B cell (primary cell): ENCODE measurements at places on chromosomes 1 and 21. TPM values are rescaled to one million over a fixed set of nuclear protein-coding genes. Genes with fewer than 3 reads are reported as not detected.

- DNase-seq: no peak
These were observed 28.2 kb downstream of the TLR5 start for GRCh38 chr1:223114871-223115270.

- DNase-seq: no peak
These were observed 76.8 kb upstream of the COA6 start for GRCh38 chr1:234296496-234296895.

Gene RNU11
- total RNA-seq: not detected in 2 replicates

DNA sequence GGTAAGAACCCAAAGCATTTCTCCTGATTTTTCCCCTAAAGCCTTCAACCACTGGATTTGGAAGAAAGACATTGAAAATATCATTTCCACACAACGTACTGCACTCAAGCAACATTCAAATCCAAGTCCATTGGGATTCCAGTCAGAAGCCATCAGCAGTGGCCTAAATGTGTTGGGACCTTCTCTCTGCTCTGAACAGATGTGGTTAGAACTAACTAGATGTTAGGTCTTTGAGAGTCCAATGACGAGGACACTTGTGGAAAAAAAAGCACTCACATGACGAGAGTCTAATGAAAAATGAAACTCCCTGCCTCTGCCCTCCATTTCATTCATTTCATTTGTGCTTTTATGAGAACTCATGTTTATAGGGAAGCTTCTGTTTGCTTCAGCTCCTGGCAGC, 382.3 kb downstream of the SIPA1L2 start:
- DNase-seq: no peak

Gene FAM177B
- total RNA-seq: 19.6 and 19.9 TPM in 2 replicates

DNA sequence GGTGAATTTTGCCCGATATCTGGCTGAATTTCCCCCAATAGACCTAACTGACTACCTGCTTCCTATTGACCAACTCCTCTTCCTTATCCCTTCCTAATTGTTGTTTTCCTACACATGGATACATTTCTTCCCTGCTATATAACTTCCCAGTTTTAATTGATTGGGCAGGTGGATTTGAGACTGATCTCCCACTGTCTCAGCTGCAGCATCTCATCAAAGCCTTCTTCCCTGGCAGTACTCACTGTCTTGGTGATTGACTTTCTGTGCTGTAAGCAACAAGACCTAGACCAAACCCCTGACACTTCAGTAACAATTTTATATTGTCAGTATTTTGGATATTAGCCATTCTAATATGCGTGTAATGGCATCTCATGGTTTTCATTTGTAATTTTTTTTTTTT, 11.3 kb upstream of the PLA2G2A start:
- DNase-seq: no peak

Gene PSMA5
- 58.3 and 62.9 TPM in 2 replicates for total RNA-seq

GRCh38 chr1:52970149-52970548, 43.1 kb downstream of the SCP2 start:
- peak; percentile 6 for DNase-seq

DNA sequence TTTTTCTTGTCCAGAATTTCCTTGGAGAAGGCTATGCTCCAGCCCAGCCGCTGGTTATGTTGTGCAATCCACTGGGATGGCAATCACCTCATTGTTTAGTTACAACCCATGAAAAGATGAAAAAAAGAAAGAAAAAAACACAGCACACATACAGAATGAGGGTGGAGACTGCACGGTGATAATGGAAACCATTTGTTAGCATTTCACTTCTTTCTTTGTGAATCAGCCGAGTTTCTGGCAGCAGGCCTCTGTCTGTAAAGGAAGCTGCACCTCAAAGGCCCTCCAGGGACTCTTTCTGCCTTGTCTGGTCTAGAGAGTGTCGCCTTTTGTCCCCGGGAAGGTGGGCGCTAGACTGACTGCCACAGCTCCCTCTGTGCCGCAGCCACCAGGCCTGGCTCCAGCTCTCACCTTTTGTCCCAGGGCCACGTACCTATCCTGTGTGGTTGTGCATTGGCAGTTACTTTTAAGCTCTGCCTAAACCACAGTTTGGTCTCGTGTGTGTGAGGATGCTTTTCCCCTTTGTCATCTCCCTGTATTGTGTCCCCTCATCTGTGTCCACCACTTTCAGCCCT, 35.6 kb downstream of the NGF start:
- DNase-seq: no peak

- DNase-seq: no peak
These were observed 49.1 kb downstream of the DSCAM start for GRCh38 chr21:40797891-40798290.

GRCh38 chr1:44015206-44015605, 16.1 kb downstream of the SLC6A9 start:
- no peak for DNase-seq

Gene PALMD
- total RNA-seq: not detected in 2 replicates

DNA sequence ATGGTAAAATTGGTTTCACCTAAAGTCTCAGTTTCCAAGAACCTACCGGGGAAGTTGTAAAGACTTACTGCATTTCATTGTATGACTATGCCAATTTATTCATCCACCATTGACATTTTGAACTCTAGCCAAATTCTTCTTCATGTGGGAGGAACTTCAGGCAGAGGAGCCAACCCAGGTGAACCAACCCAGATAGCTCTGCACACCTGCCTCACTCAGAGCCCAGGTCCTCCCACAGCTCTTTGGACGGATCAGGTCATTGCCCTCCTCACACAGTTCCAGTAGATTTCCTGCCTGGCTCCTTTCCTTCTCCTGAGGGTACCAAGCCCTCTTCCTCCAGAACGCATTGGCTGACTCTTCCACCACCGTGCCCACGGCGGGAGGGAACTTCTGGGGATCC, 121.7 kb downstream of the DTL start:
- no peak for DNase-seq

- no peak for DNase-seq
These were observed 146.6 kb downstream of the SPATA46 start for GRCh38 chr1:162230096-162230495.

- DNase-seq: no peak
These were observed 64.2 kb downstream of the CYYR1 start for GRCh38 chr21:26508903-26509302.

Gene MATN1
- total RNA-seq: 1.7 and 3.2 TPM in 2 replicates

Gene S100A1
- total RNA-seq: not detected in 2 replicates

GRCh38 chr1:34164771-34165391, at the start of gene CSMD2:
TSS of gene CSMD2 (minus strand) at chr1:34165230. CDS start at chr1:34165097, 133 bp downstream.
- no peak for DNase-seq

- peak; percentile 39 for DNase-seq
These were observed 14.8 kb downstream of the IL6R start for GRCh38 chr1:154419620-154420571.

GRCh38 chr1:238690415-238690814, 696.0 kb upstream of the CHRM3 start:
- no peak for DNase-seq

GRCh38 chr1:8970870-8971337, 25.2 kb downstream of the CA6 start:
- DNase-seq: peak; percentile 42

Gene ERG
- 0.17 TPM in 1 of 2 replicates, not detected in the other for total RNA-seq

GRCh38 chr1:173297798-173298391, 90.8 kb upstream of the TNFSF4 start:
- DNase-seq: peak; percentile 5

- peak; percentile 44 for DNase-seq
These were observed 23.9 kb upstream of the FAAH start for GRCh38 chr1:46370214-46370633.

DNA sequence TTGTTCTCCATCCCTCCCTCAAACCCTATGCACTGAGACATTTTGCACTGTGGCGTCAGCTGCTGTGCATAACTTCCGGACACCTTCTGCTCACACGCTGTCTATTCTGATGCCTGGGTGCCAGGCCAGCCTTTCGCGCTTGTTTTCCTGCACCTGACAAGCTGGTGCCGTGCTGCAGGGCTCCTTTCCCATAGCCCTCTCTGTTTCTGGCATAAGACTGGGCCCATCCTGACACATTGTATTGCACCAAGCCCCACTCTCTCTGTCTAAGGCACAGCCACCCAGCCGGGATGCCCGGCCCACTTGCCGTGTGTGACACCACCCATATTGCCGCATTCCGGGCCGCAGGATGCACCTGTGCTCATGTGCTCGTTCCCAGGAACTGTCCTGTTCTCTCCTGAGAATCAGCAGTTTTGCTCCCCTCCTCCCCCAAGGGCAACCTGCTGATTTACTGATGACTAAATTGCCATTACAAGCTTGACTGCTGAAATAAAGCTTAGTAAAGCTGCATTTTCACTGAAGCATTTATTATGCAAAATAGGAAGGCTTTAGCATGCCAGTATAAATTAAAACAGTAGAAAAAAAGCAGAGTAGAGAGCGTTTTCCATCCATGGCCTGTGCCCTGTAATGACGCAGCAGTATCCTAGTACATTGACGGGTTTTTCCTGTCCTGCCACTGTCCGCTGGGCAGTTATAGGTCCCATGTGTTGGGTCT, 88.0 kb downstream of the CD247 start:
- peak; percentile 57 for DNase-seq

- no peak for DNase-seq
These were observed 100.7 kb upstream of the KCTD3 start for GRCh38 chr1:215466361-215466760.

GRCh38 chr1:3796215-3797061, at the start of gene LRRC47:
TSS of gene LRRC47 (minus strand) at chr1:3796498. CDS start at chr1:3796476, 22 bp downstream.
- peak; percentile 92 for DNase-seq

Gene LIPI
- total RNA-seq: not detected in 2 replicates

DNA sequence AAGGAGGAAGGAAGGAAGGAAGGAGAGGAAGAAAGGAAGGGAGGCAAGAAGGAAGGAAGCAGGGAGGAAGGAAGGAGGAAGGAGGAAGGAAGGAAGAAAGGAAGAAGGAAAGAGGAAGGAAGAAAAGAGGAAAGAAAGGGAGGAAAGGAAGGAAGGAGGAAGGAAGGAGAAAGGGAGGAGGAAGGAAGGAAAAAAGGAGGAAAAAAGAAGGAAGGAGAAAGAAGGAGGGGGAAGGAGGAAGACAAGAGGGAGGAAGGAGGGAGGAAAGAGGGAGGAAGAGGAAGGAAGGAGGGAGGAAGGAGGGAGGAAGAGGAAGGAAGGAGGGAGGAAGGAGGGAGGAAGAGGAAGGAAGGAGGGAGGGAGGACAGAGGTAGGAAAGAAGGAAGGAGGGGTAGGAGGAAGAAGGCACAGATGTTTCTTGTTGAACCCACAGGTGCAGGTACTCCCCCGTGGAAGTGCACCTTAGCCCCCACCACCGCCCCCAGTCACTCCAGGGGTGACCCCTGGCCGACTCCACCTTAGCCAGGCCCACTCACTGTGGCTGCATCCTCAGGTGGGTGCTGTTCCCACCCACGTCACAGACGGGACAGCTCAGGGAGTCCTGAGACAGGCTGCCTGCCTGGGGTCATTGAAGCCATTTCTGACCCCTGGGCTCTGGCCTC, 57.9 kb upstream of the TTC34 start:
- no peak for DNase-seq

- no peak for DNase-seq
These were observed 179.4 kb upstream of the SGIP1 start for GRCh38 chr1:66354311-66355201.

Gene PPM1J
- total RNA-seq: 1.7 and 2.1 TPM in 2 replicates

GRCh38 chr1:30727824-30728223, 4.4 kb upstream of the MATN1 start:
- no peak for DNase-seq

GRCh38 chr1:205933671-205934618, 9.3 kb downstream of the SLC26A9 start:
- no peak for DNase-seq

GRCh38 chr1:186925881-186926669, 97.3 kb downstream of the PLA2G4A start:
- no peak for DNase-seq

Gene EPHA8
- total RNA-seq: not detected in 2 replicates

- no peak for DNase-seq
These were observed 57.5 kb downstream of the ATP2B4 start for GRCh38 chr1:203684094-203684493.

DNA sequence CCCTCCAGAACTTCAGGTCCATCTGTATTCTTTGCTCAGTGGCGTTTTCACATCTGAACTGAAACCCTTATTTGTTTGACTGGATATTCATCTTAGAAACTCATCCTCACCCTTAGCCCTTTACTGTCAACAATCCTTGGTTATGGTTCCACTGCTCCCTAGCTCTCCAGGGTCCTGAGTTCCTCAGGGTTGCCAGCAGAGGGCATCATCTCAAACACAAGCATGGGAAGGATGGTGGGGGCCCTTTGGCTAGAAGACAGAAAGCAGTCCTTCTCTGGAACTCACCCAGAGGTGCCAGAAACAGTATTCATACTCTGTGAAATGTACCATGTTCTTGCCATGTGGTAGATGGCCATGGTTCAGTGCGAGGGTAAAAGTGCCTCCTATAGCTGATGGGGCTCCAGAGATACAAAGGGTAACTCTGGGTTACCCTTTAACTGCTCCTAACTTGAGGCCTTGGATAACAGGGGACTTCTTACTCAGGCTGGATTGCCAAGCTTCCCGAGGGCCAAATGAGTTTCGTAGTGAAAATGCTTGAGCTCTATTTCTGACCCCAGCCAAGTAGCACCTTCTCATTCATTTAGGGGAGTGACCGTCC, 11.3 kb downstream of the NCSTN start:
- peak; percentile 36 for DNase-seq

Gene WNT2B
- 5.2 and 5.9 TPM in 2 replicates for total RNA-seq

GRCh38 chr1:157490467-157491165, 61.7 kb downstream of the FCRL5 start:
- DNase-seq: peak; percentile 73

GRCh38 chr1:57799490-57800115, 375.7 kb upstream of the DAB1 start:
- DNase-seq: no peak

Gene PROX1
- 3.7 and 3.8 TPM in 2 replicates for total RNA-seq

- DNase-seq: no peak
These were observed 173.6 kb downstream of the PTGER3 start for GRCh38 chr1:70874063-70874462.

DNA sequence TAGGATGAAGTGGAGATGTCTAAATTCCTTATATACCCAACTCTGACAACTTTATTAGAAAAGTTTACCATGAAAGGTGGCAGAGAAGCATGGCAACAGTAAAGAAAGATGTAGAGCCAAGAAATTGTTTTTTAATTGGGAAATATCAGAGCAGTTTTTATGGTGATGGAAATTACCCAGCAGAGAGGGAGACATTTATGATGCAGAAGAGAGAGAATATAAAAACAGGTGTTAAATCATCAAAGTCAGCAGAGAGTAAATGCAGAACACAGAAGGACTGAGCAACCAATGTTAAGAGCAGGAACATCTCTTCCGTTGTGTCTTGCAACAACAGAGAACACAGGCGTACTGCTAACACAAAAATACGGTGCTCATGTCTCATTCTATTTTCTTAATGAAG, 28.2 kb downstream of the WARS2 start:
- DNase-seq: no peak

Gene ATF6
- total RNA-seq: 25.6 and 26.6 TPM in 2 replicates

GRCh38 chr1:155695072-155695471, 6.2 kb downstream of the DAP3 start:
- no peak for DNase-seq

GRCh38 chr1:20430355-20431175, 55.4 kb downstream of the CAMK2N1 start:
- peak; percentile 52 for DNase-seq

DNA sequence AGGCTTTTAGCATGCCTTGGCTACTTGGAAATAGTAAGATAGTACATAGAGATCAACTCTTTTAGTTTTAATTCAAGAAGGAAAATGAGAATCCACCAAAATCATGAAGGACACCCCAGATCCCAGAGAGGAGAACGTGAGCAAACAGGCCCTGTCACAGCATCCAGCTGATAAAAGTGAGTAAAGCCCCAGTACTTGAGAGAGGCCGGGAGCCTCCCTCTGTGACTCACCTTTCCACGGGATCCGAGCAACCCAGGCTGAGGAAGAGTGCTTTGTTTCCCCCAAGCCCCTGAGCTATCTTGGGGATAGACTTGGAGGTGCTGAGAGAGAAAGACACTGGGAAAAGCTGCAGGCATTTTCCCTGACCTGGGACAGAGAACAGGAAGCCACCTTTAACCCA, 238.6 kb downstream of the DUSP10 start:
- DNase-seq: no peak
